ENCODE measurements at places on chromosomes 16 and 17.
A peak's percentile ranks its signal among the peaks of the same experiment; 100 is the strongest.

- DNase-seq, result no peak
- no peak overlapping the region for H3K27ac ChIP-seq
- no peak overlapping the region for H3K4me3 ChIP-seq
- H3K27me3 ChIP-seq, result peaks cover 5% of the 10 kb centered on the region
- peaks cover 3% of the 10 kb centered on the region for H3K36me3 ChIP-seq
Measured at GRCh38 chr17:10621397-10621796, 35.7 kb downstream of the MYH3 start.

DNA sequence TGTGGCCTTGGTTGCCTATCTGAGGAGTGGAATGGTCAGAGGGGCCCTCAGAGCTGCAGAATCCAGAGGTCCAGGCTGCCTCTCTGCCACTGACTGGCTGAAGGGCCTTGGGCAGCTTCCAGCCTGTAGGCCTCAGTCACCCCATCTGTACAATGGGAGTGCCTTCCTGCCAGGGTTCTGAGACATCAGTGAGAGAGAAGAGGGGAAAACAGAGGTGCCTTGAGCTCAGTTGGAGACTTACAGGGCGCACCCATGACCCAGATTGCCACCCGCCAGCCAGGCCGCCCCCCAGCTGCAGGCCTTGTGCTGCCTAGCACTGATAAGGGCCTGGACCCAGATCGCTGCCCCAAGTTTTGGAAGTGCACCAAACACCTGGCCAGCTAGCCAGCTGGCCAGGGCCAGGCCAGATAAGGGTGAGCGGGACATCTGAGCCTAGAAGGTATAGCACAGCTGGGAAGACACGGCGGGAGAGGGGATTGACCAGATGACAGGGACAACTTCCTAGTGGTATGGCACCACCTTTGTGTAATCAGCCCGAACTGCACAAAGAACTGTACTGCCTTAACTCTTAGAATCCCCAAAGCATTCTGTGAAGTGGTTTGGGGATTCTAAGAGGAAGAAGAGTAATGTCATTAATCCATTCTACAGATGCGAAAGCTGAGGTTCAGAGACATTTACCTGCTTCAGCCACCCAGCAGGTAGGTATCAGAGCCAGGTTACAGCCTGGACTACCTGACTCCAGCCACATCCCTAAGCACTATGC is 1.4 kb downstream of the SLC4A1 start:
- no peak overlapping the region for H3K4me3 ChIP-seq
- no peaks in the 10 kb centered on the region for H3K4me1 ChIP-seq

DNA sequence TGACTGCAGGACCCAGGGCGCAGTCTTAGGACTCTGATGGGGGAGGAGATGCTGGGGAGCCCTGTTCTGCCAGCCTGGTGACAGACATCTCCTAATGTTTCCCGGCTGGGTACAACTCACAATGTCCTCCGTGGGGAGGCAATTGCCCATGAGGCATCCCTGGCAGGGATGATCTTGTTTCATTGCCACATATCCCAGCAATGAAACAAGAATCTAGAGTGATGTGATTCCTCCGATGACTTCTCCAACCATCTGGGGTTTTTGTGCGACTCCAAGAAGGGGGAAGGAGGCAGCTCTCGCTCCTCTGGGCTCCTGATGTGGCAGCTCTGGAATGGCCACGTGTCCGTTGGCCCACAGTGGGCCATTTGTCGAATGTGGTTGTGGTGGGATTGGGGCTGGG is 255.8 kb downstream of the SEC14L1 start:
- DNase-seq, result no peak
- peaks cover 22% of the 10 kb centered on the region for H3K36me3 ChIP-seq
- H3K4me1 ChIP-seq, result peaks cover 74% of the 10 kb centered on the region
- no peak overlapping the region for H3K4me3 ChIP-seq
- H3K27me3 ChIP-seq, result no peaks in the 10 kb centered on the region
- H3K27ac ChIP-seq, result peak overlapping the region; percentile 81

- no peak overlapping the region for H3K27ac ChIP-seq
- no peaks in the 10 kb centered on the region for H3K4me1 ChIP-seq
- H3K36me3 ChIP-seq, result no peaks in the 10 kb centered on the region
- H3K27me3 ChIP-seq, result peaks cover 57% of the 10 kb centered on the region
Measured at GRCh38 chr16:4904108-4904941, 32.6 kb downstream of the PPL start.

DNA sequence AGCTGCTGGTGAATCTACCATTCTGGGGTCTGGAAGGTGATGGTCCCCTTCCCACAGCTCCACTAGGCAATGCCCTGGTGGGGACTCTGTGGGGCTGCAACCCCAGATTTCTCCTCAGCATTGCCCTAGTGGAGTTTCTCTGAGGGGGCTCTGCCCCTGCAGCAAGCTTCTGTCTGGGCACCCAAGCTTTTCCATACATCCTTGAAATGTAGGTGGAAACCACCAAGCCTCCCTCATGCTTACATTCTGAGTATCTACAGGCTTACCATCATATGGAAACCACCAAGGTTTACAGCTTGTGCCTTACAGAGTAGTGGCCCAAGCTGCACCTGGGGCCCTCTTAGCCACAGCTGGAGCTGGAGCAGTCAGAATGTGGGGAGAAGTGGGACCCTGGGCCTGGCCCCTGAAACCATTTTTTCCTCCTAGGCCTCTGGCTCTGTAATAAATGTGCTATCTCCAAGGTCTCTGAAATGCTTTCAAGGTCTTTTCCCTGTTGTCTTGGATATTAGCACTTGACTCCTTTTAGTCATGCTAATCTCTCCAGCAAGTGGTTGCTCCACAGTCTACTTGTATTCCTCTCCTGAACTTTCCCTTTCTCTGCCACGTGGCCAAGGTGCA is 19.6 kb upstream of the DLX3 start:
- H3K27ac ChIP-seq, result no peak overlapping the region
- no peak for DNase-seq
- no peaks in the 10 kb centered on the region for H3K4me1 ChIP-seq
- no peaks in the 10 kb centered on the region for H3K36me3 ChIP-seq

GRCh38 chr16:29154676-29155121 is 169.8 kb downstream of the LAT start:
- peak overlapping the region; percentile 74 for H3K27ac ChIP-seq
- no peaks in the 10 kb centered on the region for H3K27me3 ChIP-seq
- no peak for DNase-seq
- peaks cover 8% of the 10 kb centered on the region for H3K4me1 ChIP-seq

GRCh38 chr16:74842413-74842812 is 67.8 kb upstream of the FA2H start:
- no peaks in the 10 kb centered on the region for H3K27me3 ChIP-seq
- H3K4me3 ChIP-seq, result no peak overlapping the region
- H3K4me1 ChIP-seq, result no peaks in the 10 kb centered on the region
- no peaks in the 10 kb centered on the region for H3K36me3 ChIP-seq

DNA sequence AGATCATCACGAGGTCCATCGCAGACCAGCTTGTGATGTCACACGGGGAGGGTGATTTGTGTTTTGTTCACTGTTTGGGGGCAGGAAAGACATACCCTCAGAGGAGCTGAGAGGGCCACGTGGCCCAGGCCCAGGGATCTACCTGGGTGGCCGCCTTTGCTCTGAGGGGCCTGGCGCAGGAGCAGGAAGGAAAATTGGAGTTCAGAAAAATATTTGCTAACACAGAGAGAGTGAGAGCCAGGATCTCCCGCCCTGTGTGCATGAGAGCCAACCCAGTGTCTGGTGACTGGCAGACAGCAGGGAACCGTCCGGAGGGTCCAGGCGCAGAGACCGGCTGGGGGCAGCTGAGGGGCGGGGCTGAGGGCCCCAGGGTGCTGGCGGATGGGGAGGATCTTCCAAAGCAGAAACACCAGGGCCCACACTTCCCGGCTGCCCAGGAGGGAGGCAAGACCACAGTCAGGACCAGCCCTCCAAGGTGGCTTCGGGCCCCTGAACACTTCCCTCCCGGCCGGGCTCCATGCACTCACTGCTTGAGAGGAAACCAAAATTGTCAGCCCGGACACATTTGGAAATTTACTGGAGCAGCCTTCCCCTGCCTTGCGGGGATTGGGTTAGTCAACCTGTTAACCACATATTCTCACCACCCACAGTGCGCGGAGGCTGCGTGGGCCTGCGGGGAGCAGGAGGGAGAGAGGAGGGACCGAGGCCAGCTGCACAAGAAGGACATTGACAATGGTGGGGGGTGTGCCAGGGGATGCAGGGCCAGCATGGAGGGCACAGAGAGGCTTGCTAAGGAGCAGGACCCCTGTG is 52.6 kb downstream of the RBFOX3 start:
- DNase-seq, result no peak
- peaks cover 26% of the 10 kb centered on the region for H3K27me3 ChIP-seq
- no peak overlapping the region for H3K4me3 ChIP-seq
- H3K4me1 ChIP-seq, result peaks cover 9% of the 10 kb centered on the region

GRCh38 chr17:7445619-7445968 is 733 bp downstream of the CHRNB1 start:
- DNase-seq, result no peak
- peaks cover 63% of the 10 kb centered on the region for H3K27me3 ChIP-seq
- peak overlapping the region; percentile 73 for H3K4me3 ChIP-seq

DNA sequence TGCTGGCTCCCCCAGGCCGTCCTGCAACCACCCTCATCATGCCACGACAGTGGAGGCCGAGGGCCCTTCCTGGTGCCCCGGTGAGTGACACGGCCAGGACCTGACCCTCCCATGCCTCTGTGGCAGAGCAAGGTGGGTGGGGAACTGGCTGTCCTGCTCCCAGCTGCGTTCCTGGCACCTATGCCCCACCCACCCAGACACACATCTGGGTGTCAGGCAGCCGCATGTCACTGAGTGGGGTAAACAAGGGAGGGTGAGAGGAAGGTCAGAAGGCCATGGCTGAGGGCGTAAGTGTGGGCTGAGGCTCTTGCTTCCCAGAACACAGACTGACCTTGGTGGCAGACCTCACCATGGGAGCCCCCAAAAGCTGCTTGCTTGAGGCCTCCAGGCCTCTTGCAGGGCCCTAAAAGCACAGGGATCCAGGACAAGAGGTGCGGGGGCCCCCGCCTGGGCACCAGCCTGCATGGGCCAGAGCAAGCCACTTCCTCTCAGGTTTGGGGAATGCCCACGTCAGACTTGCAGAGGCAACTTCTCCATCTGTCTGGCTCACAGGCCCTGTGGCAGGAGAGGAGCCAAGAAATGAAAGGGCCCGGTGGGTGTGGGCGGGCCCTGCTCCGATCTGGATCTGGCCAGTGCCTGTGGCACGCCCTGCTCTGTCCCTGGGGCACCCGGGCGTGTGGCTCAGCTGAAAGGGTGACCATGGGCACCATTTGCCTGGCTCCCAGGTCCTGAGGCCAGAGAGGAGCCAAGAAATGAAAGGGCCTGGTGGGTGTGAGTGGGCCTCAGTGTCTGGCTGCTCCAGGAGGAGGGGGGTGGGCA is 3.9 kb upstream of the CCDC57 start:
- peaks cover 28% of the 10 kb centered on the region for H3K36me3 ChIP-seq

DNA sequence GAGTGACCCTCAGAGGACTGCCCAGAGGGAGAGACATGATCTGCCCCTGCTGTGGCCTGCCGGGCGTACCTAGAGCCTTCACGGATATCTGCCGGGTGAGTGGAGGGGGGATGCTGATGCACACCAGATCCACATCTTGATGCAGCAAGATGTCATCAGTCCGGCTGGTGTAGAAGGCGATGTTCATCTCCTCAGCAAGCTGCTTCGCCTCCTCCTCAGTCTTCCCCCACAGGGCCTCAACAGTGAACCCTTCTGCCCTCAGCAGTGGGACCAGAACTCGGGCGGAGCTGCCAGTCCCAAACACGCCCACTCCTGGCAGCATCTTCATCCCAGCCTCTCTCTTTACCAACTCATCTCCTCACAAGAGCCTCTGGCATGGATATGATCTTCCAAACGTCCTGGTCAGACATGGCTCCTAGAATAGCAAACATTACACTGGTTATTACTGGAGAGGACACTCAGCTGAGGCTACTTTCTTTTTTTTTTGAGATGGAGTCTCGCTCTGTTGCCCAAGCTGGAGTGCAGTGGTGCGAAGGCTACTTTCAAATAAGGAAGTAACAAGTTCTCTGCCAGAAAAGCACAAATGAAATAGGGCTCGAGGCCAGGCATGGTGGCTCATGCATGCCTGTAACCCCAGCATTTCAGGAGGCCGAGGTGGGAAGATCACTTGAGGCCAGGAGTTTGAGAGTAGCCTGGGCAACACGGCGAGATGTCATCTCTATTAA is 18.9 kb downstream of the C16orf86 start:
- no peaks in the 10 kb centered on the region for H3K27me3 ChIP-seq
- DNase-seq, result no peak
- peak overlapping the region; percentile 68 for H3K27ac ChIP-seq
- peaks cover 12% of the 10 kb centered on the region for H3K36me3 ChIP-seq

DNA sequence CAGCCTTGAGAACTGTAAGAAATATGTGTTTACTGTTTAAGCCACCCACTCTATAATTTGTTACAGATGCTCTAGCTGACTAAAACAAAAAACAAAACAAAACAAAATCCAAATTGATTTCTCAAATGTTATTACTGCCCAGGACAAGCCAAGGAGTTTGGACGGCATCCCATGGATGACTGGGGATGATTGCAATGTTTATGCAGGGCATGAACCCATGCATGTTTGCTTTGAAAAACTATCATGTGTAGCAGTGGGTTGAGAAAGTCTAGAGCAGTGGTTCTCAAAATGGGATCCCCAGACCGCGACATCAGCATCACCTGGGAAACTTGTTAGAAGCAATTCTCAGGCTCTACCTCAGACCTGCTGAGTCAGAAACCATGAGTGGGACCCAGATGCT is 223.2 kb upstream of the PSMD7 start:
- peaks cover 2% of the 10 kb centered on the region for H3K4me1 ChIP-seq
- no peaks in the 10 kb centered on the region for H3K27me3 ChIP-seq
- H3K36me3 ChIP-seq, result no peaks in the 10 kb centered on the region
- H3K4me3 ChIP-seq, result no peak overlapping the region
- H3K27ac ChIP-seq, result no peak overlapping the region

DNA sequence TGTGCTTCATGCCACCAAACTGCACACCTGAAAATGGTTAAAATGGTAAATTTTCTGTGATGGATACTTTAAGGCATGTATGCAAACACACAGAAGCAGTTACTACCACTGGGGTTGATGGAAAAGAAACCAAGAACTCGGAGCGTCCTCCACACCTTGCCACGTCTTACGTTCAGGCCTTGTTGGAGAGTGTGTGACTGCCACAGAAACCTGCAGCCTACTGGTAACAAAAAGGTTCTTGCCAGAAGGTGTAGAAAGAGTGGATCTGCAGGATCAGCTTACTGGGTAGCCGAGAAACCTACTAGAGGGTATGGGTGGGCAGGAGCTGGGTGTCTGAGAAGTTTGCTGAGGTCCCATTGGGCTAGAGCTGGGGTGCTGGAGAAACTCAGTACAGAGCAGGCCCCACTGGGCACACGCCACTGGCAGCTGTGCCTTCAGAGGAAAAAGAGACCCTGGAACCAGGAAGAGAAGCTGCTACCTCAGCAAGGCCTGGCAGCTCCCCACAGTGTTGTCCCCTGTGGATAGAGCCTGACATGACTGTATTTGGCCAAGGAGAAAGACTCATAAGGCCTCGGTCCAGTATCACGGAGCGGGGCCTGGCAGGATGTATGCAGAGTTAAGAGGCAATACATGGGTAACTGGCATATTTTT is 204.6 kb downstream of the SEC14L1 start:
- no peaks in the 10 kb centered on the region for H3K27me3 ChIP-seq
- H3K36me3 ChIP-seq, result peaks cover 3% of the 10 kb centered on the region
- H3K4me1 ChIP-seq, result peaks cover 49% of the 10 kb centered on the region
- DNase-seq, result no peak

- H3K36me3 ChIP-seq, result no peaks in the 10 kb centered on the region
- H3K4me3 ChIP-seq, result no peak overlapping the region
- no peaks in the 10 kb centered on the region for H3K27me3 ChIP-seq
- peaks cover 16% of the 10 kb centered on the region for H3K4me1 ChIP-seq
- peak overlapping the region; percentile 82 for H3K27ac ChIP-seq
- DNase-seq, result no peak
Measured at GRCh38 chr16:57264950-57265371, 19.5 kb downstream of the PLLP start.

GRCh38 chr16:57787519-57787905 is 14.8 kb downstream of the KIFC3 start:
- no peaks in the 10 kb centered on the region for H3K27me3 ChIP-seq
- no peak overlapping the region for H3K4me3 ChIP-seq
- H3K36me3 ChIP-seq, result no peaks in the 10 kb centered on the region
- DNase-seq, result no peak
- no peaks in the 10 kb centered on the region for H3K4me1 ChIP-seq
- H3K27ac ChIP-seq, result no peak overlapping the region

Data from effector memory CD8-positive, alpha-beta T cell (primary cell).